Stimulated activated CD4-positive, alpha-beta T cell treated with anti-CD3 and anti-CD28 coated beads, Interleukin-1b, Interleukin-23, amount 100 ng/mL, for 1 hour (primary cell): ENCODE measurements at places on chromosomes 6 and 20.

DNA sequence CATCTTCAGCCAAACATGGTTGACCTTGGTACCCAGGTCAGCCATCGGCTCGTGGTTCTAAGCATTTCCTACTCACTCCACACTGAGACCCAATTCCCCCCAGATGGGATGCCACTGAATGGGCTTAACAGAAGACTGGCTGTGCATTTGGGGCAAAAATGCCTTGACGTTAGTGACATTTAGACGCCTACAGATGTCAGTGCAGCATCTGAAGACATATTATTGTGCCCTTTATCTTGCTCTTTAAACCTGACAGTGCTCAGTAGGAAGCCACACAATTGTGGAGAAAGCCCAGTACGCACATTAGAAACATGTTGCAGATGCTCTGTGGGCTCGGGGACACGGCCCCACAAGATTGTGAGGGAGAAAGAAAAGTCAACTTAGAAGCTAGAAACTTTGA is 414.7 kb downstream of the PTPRT start:
- no peak for DNase-seq

- DNase-seq: no peak
Measured at GRCh38 chr6:33589731-33590530, 9.9 kb upstream of the BAK1 start.

DNA sequence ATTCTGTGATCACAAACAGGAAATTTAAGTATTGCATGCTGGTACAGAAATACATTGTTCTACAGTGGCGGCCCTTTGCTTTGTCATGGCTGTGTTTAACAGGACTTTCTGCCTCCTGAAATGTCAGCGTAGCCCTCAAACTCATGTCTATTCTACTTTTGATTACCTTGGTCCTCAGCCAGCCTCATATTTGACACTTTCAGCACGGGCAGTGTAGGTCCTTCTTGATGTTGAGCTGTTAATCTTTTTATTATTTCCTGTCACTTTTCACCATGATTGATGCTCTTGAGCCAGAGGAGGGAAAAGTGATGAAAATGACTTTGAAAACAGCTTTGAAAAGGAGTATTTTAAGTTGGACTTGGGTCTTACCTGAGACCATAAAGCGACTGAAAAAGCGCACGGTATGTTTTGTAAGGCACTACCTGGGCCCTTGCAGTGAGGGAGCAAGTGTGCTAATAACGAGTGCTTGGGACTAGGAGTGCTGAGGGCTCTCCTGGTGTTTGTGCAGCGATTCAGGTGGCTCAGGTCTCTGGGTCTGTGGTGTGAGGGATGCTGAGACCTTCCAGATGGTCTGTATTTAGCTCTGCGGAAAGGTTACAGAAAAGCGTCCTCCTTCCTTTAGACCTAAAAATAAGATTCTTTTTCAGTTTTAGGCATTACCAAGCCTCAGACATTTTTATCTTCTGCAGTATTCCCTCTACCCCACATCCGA is 45.2 kb upstream of the RREB1 start:
- no peak for DNase-seq

GRCh38 chr6:46949632-46950280 is 28.0 kb upstream of the ADGRF5 start:
- DNase-seq: no peak

DNA sequence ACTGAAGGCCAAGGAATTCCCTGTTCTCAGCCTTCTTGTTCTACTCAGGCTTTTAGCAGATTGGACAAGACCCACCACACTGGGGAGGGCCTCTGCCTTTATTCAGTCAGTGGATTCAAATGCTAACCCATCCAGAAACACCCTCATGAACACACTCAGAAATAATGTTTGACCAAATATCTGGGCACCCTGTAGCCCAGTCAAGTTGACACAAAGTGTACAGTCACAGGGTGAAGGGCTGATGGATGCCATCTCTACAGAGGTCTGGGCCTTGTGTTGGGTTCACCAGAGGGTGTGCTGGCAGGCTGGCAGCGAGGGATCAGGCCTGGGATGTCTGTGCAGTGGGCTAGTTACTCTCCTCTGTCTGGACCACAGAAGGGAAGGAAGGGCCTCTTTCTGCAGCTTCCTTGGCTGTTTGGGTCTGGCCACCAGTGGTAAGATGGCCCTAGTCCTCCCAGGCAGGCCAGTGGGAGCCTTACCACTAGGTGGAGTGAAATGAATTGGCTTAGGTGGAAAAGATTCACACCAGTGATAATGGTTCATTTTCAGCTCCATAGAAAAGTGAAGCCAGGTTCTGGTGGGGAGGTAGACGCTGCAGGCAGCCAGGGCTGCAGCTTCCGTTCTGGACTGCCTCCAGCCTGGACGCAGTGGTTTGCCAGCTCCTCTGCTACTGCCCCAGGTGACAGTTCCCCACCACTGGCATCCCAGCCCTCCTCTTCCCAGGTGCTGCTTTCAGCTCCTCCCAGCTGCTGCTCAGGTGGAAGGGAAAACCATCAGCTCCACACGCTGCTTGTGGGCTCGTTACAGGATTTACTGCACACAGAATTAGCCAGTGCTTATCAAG is 9.2 kb downstream of the TUBB2A start:
- no peak for DNase-seq

DNA sequence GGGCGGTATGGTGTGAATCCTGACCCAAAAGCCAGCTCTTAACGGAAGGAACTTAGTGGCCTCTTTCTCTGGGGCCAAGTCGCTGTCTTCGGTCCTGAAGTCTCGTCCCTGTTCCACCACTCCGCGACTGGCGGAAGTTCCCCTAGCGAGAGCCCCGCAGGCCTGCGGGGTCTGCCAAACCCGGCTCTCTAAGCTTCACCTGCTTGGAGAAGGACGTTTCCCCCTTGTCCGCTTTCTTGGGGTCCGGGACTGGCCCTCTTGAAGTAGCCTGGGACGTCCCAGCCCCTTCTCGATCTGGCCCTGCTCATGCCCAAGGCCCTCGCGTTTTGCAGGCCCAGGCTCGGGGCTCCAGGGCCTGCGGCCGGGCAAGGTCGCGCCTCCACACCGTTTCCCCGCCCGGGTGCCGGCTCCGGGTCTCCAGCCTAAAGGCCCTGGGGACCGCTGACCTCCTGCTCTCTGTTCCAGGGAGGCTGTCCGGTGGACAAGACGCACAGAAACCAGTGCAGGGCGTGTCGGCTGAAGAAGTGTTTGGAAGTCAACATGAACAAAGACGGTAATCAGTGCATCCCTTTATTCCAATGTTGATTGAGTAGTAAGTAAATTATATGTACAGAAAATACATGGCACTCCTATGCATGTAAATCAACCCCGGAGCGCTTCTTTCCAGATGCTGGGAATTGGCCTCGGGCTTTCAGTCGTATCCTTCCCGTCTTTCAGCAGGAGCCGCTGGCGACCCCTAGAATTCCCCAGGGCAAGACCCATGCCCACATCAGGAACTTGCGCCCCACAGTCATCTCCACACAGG is 8.8 kb downstream of the NR2E1 start:
- no peak for DNase-seq

- DNase-seq: no peak
Measured at GRCh38 chr6:158813032-158813431, 6.1 kb downstream of the EZR start.

GRCh38 chr6:169165561-169166300 is 87.9 kb downstream of the THBS2 start:
- no peak for DNase-seq

GRCh38 chr6:105445481-105445880 is 42.6 kb upstream of the PREP start:
- no peak for DNase-seq

DNA sequence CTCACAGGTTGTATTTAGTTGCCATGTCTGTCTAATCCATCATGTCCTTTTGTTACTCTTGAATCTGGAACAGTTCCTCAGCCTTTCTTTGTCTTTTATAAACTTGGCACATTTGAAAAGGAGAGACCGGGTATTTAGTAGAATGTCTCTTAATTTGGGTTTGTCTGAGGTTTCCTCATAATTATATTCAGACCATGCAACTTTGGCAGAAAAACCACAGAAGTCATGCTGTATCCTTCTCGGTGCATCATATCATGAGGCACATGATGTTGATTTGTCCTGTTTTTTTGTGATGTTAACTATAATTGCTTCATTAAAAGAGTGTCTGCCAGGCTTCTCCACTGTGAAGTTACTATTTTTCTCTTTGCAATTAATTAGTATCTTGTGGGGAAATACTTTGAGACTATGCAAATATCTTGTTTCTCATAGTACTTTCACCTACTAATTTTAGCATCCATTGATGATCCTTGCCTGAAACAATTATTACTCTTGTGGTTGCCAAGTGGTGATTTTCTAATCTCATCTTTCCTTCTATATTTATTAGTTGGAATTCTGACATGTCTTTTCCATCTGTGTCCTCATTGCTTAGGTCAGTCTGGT is 837.3 kb downstream of the DHX35 start:
- DNase-seq: no peak

DNA sequence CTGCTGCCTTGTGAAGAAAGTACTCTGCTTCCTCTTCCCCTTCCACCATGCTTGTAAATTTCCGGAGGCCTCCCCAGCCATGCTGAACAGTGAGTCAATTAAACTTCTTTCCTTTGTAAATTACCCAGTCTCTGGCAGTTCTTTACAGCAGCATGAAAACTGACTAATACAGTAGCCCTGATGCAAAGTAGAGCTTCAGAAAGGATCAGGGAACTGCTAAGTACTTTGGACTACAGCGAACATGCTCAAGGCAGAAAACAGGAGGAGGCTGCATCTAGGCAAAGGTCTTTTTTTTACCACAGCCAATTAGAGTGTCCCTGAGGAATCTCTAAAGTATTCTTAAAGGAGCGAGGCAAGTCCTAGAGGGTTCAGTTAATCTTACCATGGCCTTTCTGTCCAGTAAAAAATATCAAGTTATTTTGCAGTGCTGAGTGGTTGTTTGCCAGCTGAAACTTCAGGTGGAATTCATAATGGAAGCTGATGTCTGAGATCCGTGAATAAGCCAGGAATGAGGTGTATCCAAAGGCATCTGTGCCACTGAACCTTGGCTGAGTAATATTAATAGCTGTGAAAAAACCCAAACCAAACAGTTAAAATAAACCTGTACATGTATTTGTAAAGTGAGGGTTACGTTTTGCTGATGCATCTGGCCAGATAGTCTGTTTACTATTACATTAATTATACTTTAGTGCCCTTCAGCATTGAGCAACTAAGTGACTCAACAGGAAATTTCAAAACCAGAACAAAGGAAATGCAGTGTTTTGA is 170.4 kb downstream of the PHF3 start:
- DNase-seq: no peak

DNA sequence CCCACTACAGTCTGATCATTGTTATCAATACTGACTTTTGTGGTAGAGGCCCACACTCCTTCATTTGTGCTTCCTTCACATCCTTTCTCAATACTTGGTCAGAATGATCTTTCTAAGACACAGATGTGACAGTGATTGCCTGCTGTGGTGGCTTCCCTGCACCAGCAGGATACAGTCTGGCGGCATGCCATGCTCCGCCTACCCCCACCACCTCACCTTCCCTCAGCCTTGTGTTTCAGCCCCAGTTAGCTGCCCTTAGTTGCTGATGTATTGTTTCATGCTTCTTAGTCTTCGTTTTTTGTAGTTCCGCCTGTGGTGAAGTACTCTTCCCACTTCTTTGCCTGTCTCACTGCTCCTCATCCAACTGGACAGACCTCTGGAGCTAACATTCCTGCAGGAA is 10.9 kb downstream of the LRRC1 start:
- DNase-seq: no peak

GRCh38 chr20:550611-551010 is 7.0 kb upstream of the CSNK2A1 start:
- DNase-seq: no peak

GRCh38 chr6:10146715-10147451 is 268.0 kb downstream of the TFAP2A start:
- no peak for DNase-seq

GRCh38 chr20:41014561-41015088 is 14.0 kb upstream of the TOP1 start:
- no peak for DNase-seq

- no peak for DNase-seq
Measured at GRCh38 chr20:58891718-58892140, 39.2 kb downstream of the GNAS start.

DNA sequence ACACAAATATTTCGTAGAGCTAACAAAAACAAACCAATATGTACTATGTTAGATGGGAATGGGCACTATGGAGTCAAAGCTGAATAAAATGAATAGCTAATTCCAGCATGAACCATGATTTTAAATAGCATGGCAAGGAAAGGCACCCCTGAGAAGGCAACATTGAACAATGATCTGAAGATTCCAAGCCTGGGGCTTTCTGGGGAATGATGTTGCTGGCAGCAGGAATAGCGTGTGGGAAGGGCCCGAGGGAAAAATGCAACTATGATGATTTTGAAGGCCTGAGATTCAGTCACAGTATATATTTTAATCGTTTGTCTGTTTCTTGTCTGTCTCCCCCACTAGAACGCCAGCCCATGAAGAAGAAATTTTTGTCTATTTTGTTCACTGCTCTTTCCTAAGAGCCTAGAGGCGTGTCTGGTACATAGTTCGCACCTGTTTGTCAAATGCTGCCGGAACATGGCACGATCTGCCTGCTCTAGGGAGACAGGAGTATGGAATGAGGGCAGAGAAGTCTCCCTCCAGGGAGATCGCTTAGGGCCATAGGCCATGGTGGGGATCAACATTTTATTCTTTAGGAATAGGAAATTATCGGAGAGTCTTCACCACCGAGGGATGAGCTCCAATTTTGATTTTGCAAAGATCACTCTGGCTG is 84.8 kb upstream of the EYA2 start:
- DNase-seq: no peak

- no peak for DNase-seq
Measured at GRCh38 chr6:37137201-37138090, 32.5 kb upstream of the PIM1 start.

DNA sequence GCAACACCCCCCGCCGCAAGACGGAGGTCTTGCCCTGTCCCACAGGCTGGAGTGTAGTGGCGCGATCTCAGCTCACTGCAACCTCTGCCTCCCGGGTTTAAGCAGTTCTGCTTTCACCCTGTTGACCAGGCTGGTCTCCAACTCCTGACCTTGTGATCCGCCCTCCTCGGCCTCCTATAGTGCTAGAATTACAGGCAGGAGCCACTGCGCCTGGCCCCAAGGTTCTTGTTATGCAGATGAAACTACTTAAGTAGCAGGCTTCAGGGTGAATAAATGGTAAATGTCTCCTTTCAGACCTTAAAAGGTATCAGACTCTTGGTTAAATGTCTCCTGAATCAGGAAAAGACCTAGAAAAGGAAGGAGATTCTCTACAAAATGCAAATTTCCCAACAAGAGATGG is 95.4 kb upstream of the TMEM181 start:
- no peak for DNase-seq
